Stimulated activated CD8-positive, alpha-beta memory T cell treated with anti-CD3 and anti-CD28 coated beads, Interleukin-15, amount 100 ng/mL, for 4 hours (primary cell): ENCODE measurements at places on chromosomes 16 and 17.

DNA sequence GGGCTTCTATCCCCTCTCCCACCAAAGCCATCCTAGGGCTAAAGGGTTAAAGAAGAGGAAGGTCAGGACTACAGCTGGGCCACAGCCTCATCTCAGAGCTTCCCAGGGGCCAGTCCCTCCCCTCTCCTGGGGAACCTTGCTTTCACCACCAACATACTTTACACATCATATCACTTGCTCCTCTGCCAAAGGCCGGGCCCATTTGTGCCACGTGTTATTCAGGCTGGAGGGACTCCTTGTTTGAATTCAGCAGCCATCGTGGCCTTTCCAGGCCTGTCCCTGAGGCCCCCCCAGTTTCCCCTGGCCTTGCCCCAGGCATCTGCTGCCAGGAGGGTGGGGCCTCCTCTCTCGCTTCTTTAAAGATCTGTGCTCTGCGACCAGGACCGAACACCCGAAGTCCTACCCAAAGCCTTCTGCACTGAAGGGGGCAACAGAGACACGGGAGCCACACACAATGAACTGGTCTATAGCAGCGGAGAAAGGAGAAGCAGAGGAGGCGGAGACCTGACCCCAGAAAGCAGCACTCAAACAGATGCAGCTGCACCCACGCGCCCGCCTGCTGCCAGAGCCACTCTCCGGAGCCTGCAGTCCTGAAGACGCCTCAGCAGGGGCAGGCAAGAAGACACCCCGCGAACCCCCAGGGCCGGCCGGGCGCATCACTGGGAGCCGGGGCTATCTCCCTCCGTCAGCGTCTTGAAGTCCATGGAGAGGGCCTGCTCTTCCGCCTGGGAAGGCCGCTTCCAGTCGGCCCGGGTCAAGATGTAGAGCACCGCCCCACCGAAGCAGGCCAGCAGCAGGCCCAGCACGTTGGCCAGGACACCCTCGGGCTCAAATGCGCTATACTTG, 12.1 kb downstream of the CYB561 start:
- no peak for DNase-seq

GRCh38 chr17:64128787-64129514, 993 bp downstream of the ERN1 start:
- no peak for DNase-seq

DNA sequence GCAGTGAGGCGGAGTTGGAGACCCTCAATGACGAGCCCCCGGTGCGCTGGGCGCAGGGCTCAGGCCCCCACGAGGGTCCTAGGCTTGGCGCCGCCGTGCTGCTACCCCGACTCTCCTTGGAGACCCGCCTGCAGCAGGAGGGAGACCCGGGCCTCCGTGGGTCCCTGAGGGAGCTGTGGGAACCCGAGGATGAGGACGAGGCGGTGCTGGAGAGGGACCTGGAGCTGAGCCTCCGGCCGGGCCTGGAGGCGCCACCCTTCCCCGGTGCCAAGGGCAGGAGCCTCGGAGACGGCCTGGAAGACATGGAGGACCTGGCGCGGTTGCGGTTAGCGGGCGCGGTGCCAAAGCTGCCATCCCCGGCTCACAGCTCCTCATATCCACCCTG, 2.3 kb downstream of the MYO15B start:
- DNase-seq = no peak

DNA sequence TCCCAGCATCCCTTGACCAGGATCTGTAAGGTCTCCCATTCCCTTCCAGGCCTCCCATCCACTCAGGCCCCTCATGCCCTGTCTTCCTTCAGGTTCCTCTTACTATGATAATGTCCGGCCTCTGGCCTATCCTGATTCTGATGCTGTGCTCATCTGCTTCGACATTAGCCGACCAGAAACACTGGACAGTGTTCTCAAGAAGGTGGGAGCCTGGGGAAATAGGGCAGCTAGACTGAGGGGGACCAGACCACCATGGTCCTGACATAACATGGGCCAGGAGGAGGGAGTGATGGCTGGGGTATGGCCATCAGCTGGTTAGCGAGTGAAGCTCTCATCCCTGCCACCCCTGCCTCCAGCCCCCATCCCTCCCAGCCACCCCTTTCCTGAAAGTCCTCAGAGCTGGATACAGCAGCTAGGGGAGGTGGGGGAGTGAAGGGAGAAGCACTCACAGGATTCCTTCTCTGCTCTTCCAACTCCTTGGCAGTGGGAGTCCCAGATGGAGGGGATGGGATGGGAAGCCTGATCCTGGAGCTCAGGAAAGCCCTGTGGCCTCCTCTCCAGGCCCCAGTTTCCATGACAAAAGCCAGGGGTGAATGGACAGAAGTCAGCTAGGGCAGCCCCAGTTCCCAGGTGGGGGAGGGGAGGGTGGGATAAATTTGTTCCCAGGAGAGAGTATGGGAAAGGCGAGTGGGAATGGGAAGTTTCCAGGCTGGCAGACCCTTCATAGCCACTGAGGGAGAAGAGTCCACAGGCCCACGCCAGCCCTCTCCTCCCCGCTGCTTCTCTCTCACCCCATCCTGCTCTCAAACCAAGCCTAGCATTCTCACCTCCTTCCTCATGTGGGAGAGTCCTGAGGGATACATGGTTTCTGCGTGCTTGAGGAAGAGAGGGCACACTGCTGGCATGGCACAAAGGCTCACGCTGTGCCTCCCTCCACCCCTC, 2.3 kb downstream of the RND2 start:
- no peak for DNase-seq

GRCh38 chr17:45018848-45019711, 32.4 kb downstream of the DCAKD start:
- peak; percentile 4 for DNase-seq

DNA sequence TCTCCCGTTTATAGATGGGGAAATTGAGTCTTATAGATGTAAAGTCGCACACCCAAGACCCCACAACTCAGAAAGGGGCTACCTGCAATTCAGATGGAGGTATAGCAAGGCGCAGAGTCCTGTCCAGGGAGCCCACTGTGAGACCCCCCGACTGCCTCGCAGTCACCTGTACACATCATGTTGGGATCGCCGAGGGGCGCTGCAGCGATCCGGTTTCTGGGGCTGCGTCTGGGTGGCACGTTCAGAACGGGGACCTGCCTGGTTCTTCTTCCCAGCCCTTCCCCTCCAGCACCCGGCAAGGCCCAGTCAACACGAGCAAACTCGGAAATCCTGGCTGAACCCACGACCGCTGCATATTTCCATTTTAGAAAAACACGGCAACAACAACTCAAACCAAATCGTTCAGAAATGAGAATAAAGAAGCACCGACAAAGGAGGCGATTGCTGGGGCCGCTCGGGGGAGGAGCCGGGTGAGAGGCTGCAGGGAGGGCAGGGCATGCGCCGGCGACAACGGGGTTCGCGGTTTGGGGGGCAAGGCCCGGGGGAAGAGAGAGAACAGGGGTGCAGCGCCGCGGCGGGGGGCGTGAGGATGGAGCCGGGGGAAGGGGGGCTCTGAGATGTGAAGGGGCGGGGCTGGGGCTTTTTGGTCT, 643 bp downstream of the HSDL1 start:
- DNase-seq = no peak

DNA sequence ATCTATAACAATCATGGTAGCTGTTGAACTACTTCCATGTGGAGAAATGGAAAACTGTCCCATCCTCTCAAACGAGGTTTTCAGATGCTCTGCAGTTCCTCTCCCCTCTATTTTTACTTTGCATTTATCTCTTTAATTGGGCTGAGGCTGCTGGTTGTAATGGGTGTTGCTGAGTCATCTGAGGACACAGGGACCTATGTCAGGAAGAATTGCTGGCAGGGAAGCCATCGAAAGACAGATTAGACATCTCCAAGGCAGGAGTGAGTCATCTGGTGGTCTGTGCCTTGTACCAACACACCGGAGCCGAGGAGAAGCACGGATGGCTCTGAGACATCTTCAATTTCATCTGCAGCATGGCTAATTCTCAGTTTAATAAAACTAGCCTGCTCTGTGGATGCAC, 394.5 kb downstream of the GRIN2A start:
- no peak for DNase-seq

DNA sequence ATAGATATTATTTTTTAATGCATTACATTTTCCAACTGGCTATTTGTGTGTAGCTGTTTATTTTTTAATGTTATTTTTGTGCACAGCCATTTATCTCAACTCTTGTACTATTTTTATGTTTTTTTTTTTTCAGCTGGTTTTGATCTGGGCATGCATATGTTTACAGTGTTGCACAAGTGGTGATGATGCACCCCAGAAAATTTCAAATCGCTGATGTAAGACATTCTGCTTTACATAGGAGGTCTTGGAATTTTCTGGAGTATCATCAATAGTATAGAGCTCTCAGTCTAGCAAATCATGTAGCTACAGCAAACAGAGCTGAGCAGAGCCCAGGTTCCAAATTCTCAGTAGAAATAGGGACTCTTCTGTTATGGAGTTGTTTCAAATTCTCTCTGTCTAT, 30.2 kb downstream of the CACNG5 start:
- DNase-seq = no peak

- no peak for DNase-seq
Measured at GRCh38 chr16:86732621-86733295, 154.4 kb downstream of the FOXL1 start.

DNA sequence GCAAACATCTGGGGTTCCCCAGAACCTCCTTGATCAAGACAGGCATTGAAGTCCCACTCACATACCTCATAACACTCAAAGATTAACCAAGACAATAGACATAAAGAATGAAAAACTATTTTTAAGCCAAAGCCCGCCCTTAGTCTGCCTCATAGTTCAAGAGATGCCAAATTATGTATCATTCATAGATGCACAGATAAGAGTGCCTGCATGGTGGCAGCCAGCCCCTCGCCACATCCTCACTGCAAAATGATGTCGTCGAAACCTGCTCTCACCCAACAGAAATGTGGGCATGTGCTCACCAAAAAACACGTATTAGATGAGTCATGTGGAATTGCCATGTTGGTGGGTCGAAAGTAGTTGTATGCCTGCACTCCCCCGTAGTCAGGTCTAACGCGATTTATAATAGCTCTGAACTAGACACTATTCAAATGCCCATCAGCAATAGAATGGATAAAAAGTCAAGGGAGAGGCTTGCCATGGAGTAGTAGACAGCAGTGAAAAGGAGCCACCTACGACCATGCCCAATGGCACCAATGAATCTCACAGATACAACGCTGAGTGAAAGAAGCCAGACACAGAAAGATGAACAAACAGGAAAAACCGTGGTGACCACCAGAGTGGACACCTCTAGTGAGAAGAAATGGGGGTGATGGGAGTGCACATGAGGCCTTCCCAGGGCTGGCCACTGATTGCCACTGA, 64.8 kb downstream of the C16orf95 start:
- no peak for DNase-seq

DNA sequence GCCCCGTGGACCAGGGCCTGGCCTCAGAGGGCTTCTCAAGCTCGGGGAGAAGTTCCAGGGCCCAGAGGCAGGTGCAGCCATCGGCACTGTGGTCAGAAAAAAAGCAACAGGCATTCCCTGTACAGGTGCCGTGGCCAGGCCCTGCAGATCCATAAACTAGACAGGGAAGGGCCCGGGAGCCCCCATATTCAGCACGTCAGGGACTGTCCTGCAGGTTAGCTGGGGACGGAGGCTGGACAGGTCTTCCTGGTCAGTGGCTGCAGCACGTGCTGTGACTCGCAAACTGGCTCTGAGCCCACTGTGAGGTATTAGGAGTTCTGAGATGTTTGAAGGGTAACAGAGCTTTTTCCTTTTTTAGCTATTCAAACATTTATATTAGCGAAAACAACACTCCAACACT, 15.0 kb upstream of the C16orf95 start:
- DNase-seq = no peak

- DNase-seq = peak; percentile 73
Measured at GRCh38 chr16:11667824-11668622, at the start of gene SNN. TSS of gene SNN (plus strand) at chr16:11668455. CDS start at chr16:11676060, 7,605 bp downstream.

GRCh38 chr17:63426041-63426916, 19.8 kb downstream of the CYB561 start:
- no peak for DNase-seq

GRCh38 chr16:55664786-55665407, 9.1 kb downstream of the SLC6A2 start:
- no peak for DNase-seq

DNA sequence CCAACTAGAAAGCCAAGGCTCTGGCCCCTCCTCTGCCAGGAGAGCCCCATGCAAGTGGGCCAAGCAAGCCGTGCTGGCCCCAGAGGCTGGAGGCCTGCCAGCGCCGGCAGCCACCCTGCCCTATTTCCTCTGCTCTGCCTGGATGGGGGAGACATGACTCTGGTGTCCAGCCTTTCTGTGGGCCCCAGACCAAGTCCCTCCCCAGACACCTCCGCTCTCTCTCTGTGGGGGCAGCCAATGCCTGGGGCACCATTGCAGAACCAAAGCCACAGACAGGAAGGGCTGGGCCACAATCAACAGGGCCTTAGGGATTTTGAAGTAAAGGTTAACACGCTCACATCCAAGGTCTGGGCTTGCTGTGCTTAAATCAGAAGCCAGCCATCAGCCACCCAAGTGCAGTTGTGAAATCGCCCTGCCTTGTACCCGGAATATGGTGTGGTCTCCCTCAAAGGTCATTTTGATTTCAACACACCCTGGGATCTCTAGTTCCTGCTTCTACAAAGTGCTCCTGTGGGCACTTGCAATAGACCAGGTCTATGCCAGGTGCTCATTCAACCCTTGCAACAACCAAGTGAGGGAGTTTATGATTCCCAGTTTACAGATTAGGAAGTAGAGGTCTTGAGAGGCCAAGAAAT, 63.5 kb upstream of the TEX2 start:
- DNase-seq = no peak

DNA sequence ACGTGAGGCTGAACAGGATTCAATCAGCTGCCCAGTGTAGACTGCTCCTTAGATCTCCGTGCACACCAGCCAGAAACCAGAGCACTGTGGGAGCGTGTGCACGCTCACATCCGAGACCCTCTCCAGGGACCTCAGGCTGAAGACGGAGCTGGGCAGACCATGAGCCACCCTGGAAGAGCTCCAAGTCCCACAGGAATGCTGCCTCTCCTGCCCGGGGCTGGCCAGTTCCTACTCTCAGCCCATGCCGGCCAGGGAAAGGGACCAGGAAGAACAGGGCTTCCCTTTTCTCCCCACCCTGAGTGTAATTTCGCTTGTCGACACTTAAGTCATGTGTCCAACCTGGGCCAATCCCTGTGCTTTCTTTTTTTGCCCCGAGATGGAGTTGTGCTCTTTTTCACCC, 6.9 kb downstream of the ALYREF start:
- DNase-seq = no peak

- no peak for DNase-seq
Measured at GRCh38 chr17:78550464-78550863, 26.7 kb downstream of the DNAH17 start.

DNA sequence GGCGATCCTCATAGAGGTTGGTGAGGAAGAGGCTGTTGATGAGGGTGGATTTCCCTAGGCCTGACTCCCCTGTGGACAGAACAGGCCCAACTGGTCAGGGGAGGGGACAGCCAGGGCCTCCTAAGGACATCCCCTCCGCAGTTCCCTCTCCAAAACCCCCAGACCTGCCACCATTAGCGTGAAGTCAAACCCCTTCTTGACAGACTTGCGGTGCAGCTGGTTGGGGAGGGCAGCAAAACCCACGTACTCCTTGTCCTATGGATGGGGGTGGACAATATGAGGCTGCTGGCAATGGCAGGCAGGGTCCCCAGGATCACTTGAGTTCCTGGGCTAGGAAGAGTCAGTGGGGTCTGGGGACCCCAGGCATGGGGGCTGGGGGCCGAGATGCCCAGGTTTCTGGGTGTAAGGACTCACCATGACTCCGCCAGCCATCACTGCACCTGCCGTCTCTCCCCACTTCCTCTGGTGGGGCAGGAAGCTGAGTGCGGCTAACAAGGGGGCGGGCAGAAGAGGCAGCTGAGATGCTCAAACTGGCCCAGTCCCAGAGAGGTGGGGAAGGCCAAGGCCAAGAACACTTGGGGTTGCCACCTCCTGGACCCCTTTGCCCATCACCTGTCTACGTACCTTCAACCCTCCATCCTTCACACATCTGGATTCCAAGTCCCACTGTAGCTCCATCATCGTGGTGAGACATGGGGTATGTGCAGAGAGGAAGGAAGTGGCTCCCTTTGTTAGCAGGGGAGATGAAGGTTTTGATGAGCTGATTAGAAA, at the start of gene SEPTIN1:
SEPTIN1 (minus strand) TSS at position 451 of the 771 bp plus-strand sequence; CDS start at position 432, 19 bp downstream.
- peak; percentile 62 for DNase-seq
